Activated naive CD4-positive, alpha-beta T cell treated with anti-CD3 and anti-CD28 coated beads for 36 hours (primary cell): ENCODE measurements at places on chromosomes 7 and 10.

DNA sequence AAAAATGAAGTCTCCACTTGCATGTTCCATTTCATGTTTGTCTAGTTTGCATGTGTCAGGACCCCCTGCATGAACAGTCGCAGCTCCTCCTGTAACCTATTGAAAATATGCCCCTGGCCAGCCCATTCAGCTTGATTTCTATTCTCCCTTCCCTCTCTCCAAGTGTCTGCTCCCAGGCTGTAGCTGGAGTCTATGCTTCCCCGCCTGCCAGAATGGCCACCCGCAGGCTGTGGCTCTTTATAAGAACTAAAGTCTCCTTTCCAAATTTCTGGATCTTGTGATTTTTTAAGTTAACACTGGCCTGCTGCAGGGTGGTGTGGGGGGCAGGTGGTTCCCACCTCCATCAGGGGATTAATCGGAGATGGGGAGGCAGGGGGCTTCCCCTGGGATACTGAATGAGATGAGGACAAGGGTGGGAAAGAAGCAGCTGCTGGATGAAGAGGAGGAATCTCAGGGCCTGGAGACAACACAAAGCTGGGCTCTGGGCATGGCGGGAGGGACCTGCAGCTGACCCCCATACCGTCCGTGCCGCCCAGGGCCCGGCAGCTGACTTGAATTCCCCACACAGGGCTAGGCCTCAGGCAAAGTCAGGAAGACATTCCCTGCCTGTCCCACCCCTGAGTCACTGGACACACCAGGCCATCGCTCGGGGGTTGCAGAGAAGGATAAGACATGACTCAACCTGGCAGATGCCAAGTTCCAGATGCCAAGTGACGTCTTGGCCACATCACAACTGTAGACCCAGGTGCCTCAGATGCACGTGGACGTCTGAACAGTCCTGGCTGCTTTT, 399.5 kb upstream of the FOXK1 start:
- H3K27me3 ChIP-seq = peaks cover 7% of the 10 kb centered on the region
- DNase-seq = no peak
- H3K4me3 ChIP-seq = no peak overlapping the region
- no peak overlapping the region for H3K27ac ChIP-seq
- H3K36me3 ChIP-seq = no peaks in the 10 kb centered on the region

GRCh38 chr7:145398758-145399157, 562.9 kb upstream of the TPK1 start:
- no peak overlapping the region for H3K4me3 ChIP-seq
- H3K27ac ChIP-seq = no peak overlapping the region
- no peak for DNase-seq
- H3K27me3 ChIP-seq = no peaks in the 10 kb centered on the region
- H3K4me1 ChIP-seq = no peaks in the 10 kb centered on the region

DNA sequence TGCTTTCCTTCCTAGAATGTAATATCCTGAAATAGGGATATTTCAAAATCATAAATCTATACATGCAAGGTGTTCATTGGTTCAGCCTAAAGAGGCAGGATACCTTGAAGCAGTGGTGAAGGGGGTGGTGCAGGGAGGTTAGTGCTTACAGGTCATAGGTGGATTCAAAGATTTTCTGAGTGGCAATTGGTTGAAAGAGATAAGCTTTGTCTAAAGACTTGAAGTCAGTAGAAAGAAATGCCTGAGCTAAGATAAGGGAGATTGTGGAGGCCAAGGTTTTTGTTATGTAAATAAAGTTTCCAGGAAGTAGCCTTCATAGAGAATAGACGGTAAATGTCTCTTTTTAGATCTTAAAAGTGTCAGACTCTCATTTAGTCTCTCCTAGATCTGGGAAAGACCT, 741.2 kb upstream of the ZWINT start:
- DNase-seq = no peak
- H3K4me1 ChIP-seq = no peaks in the 10 kb centered on the region
- H3K27ac ChIP-seq = no peak overlapping the region
- H3K36me3 ChIP-seq = no peaks in the 10 kb centered on the region

DNA sequence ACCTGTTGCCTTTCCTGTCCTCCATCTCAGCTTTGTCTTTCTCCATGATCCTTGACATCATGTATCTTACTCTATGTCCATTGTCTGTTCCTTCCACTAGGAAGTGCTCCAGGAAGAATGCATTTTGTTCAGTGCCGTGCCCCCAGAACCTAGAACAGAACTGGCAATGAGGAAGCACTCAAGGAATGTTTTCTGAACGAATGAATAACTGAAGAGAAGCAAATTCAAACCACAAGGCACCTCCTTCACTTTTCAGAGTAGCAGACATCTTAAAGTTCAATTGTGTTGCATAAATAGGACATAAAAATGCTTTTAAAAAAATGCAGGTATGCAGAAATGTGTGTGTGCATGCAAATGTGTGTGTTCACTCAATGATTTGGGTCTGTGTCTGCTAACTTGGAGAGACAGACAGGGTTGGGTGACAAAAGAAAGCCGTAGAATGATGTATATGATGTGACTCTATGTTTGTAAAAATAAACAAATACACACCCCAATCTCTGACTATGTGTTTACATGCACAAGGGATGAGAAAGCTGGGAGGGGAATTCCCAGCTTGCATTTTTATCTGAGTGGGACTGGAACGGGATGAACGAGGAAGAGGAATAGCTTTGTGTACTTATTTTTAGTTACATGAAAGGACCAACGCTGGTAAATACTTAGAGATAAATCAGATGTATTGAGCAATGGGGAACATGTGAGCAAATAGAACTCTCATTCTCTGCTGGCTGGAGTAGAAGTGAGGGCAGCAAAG, 237.7 kb downstream of the FANK1 start:
- H3K27ac ChIP-seq = no peak overlapping the region
- H3K4me3 ChIP-seq = no peak overlapping the region
- no peak for DNase-seq
- peaks cover 4% of the 10 kb centered on the region for H3K4me1 ChIP-seq
- no peaks in the 10 kb centered on the region for H3K36me3 ChIP-seq
- H3K27me3 ChIP-seq = no peaks in the 10 kb centered on the region

- no peak overlapping the region for H3K4me3 ChIP-seq
- no peaks in the 10 kb centered on the region for H3K36me3 ChIP-seq
- no peak for DNase-seq
- H3K4me1 ChIP-seq = peaks cover 26% of the 10 kb centered on the region
These were observed 117.0 kb upstream of the ARID5B start for GRCh38 chr10:61784354-61785133.
